Left colon (tissue), 2 donors: ENCODE measurements at places on chromosomes 6 and 20. TPM values are rescaled to one million over a fixed set of nuclear protein-coding genes. Genes with fewer than 3 reads are reported as not detected.

GRCh38 chr6:3239110-3239830 is 11.8 kb upstream of the TUBB2B start:
- no peak for DNase-seq

BHLHE23 gene
- not detected for total RNA-seq

DNA sequence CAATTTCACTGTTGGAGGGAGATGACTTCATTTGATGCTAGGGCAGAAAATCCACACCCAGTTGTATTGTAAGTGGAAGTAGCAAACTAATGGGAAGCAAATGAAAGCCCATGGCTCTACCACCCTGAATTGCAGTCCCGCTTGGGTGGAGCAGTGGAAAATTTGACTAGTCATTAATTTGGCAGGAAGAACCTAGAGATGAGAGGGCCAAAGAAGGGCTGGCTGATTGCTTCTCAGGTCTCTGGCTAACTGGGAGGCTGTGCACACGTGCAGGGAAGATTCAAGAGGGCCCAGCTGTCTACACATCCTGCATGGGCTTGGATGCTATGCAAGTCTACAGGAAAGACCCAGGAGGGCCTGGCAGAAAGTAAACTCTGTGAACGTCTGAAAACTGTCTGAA is 466.2 kb downstream of the TFAP2A start:
- DNase-seq = no peak

DNA sequence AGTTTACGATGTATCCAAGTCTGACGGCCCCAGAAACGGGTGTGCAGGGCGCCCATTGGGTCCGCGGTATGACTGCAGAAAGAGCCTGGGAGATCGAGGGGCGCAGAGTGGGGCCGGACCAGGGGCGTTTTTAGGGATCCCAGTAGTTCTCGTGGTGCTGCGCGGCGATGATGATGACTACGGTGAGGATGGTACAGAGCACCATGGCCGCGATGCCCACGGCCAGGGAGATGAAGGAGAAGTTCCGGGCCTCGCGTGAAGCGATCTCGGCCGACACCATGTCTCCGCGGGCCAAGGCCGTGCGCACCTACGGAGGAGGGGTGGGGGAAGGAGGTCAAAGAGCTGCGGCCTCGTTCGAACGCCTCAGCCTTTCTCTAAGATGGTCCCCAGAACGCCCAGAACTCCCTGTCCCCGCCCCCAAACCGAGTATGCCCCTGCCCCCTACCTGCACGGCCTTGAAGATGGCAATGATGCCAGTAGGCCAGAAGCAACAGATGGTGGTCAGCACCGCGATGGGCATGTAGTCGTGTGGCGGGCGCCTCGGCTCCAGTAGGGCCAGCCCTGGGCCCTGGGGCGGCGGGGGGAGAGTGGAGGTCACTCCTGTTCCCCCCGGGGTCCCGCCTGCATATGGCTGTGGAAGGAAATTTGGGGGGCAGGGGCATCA is 2.5 kb downstream of the PRRT1 start:
- no peak for DNase-seq

- DNase-seq = no peak
Measured at GRCh38 chr20:48319943-48320584, 507.7 kb downstream of the PREX1 start.

GRCh38 chr6:40343877-40344565 is 243.1 kb downstream of the LRFN2 start:
- no peak for DNase-seq
